Uterus (tissue), 4 donors: ENCODE measurements at places on chromosomes 12 and 14. TPM values are rescaled to one million over a fixed set of nuclear protein-coding genes. Genes with fewer than 3 reads are reported as not detected.
A peak's percentile ranks its signal among the peaks of the same experiment; 100 is the strongest.

DNA sequence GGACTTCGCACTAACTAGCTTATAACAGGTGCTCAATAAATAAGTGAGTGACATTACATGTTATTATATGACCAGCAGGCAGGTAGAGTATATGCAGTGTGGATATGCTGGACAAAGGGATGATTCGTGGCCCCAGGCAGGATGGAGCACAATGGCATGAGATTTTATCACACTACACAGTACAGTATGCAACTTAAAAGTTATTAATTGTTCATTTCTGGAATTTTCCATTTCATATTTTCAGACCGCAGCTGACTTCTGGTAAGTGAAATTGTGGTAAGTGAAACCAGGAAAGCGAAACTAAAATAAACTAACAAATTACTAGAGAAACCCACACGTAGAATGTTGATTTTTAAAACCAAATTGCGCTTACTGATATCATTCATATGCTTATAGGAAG, 3.3 kb downstream of the PARP11 start:
- no peak for DNase-seq

GRCh38 chr12:111846016-111846415, 4.0 kb downstream of the MAPKAPK5 start:
- DNase-seq = no peak

- no peak for DNase-seq
Observed at GRCh38 chr14:67428501-67429031, 16.6 kb upstream of the PLEK2 start.

DNA sequence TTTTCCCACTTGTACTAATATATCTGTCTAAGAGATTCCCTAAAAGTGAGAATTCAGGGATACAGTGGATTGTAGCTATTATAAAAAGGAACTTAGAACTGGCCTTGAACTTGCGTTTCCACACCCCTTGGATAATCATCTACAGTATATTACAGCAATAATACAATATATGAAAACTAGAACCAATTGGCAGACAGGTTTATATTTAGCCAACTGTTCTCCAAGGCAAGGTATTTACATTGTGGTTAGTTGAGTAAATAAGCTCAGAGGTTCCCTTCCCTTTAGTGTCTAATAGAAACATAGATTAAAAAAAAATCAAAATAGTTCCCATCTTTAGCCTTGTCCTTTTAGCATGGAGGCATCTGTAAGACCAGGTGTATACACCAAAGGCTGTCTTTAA, 42.1 kb downstream of the LIMA1 start:
- no peak for DNase-seq

- no peak for DNase-seq
Observed at GRCh38 chr14:66293533-66294105, 192.6 kb upstream of the CCDC196 start.

DNA sequence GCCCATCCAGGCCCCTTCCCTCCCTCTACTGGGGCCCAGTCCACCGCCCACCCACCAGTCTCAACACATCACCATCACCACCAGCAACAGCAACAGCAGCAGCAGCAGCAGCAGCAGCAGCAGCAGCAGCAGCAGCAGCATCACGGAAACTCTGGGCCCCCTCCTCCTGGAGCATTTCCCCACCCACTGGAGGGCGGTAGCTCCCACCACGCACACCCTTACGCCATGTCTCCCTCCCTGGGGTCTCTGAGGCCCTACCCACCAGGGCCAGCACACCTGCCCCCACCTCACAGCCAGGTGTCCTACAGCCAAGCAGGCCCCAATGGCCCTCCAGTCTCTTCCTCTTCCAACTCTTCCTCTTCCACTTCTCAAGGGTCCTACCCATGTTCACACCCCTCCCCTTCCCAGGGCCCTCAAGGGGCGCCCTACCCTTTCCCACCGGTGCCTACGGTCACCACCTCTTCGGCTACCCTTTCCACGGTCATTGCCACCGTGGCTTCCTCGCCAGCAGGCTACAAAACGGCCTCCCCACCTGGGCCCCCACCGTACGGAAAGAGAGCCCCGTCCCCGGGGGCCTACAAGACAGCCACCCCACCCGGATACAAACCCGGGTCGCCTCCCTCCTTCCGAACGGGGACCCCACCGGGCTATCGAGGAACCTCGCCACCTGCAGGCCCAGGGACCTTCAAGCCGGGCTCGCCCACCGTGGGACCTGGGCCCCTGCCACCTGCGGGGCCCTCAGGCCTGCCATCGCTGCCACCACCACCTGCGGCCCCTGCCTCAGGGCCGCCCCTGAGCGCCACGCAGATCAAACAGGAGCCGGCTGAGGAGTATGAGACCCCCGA, 6.8 kb upstream of the RNU7-1 start:
- peak; percentile 57 for DNase-seq

- DNase-seq = no peak
Observed at GRCh38 chr14:68376067-68376779, 416.6 kb downstream of the ZFP36L1 start.

- DNase-seq = no peak
Observed at GRCh38 chr14:35689000-35689460, 120.1 kb downstream of the RALGAPA1 start.

Gene NEDD8
- 269 TPM for total RNA-seq

Gene BCL11B
- total RNA-seq = not detected

Gene COX8C
- total RNA-seq = not detected

Gene PROX2
- not detected for total RNA-seq
